ENCODE measurements at places on chromosomes 5 and 9. TPM values are rescaled to one million over a fixed set of nuclear protein-coding genes. Genes with fewer than 3 reads are reported as not detected.

GRCh38 chr5:66138637-66139317 is 5.3 kb upstream of the SREK1 start:
- no peak for DNase-seq

GRCh38 chr9:110143485-110143884 is 64.5 kb downstream of the C9orf152 start:
- DNase-seq: no peak

DNA sequence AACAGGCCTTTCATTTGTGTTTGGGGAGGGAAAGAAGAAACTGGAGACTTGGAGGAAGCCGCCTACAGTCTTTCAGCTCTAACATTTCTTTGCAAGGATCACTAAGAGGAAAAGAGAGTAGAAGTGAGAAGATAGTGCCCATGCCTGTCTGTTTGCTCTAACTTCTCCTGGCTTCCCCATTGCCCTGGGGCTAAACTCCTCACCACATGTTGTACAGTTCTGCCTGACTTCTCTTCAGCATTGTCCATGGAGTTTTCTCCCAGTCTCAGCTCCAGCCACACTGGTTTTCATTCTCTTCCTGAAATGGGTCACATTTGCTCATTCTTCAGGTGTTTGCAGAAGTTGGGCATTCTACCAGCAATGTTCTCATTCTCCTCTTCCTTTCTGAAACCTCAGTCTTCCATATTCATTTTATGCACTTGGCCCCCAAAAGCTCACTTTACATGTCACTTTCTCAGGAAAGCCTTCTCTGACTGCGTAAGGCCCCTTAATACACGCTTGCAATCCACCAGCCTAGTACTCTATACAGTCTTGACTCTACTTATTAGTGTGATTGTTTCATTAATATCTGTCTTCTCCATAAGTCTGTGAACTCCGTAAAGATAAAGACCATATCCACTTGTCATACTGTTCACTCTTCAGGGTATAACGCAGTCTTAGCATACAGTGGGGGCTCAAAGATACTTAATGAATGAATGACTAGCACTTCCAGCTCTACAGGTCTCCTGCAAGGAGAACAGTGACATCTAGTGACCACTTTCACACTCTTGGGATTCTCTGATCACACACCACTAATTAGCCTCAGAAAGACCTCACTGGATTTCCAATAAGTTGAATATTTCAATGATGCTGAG is 40.2 kb upstream of the TRIM32 start:
- no peak for DNase-seq

- no peak for DNase-seq
Measured at GRCh38 chr9:89367281-89367680, 49.0 kb downstream of the SECISBP2 start.

The SAXO1 gene
- total RNA-seq: 0.16 TPM

The TMC1 gene
- total RNA-seq: 0.16 TPM

Measured in breast epithelium (tissue), 4 donors.